ENCODE measurements at places on chromosomes 4 and X.

DNA sequence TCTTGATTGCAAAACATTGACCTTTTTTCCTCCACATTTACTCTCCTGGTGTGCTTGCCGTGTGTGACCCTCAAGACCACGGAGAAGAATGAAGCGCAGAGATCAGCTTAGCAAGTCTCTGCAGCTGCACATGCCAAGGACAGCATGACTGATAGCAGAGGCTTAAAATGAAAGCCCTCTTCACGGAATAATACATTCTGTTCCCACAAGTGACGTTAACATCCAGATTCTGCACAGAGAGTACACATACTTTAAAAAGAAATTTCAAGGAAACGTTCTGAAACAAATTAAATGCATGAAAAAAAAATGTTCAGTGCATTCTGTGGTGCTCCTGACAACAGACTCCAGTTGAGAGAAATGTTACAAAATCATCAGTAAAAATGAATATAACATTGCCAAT, 60.9 kb downstream of the SLC7A11 start:
- DNase-seq, result peak; percentile 65

DNA sequence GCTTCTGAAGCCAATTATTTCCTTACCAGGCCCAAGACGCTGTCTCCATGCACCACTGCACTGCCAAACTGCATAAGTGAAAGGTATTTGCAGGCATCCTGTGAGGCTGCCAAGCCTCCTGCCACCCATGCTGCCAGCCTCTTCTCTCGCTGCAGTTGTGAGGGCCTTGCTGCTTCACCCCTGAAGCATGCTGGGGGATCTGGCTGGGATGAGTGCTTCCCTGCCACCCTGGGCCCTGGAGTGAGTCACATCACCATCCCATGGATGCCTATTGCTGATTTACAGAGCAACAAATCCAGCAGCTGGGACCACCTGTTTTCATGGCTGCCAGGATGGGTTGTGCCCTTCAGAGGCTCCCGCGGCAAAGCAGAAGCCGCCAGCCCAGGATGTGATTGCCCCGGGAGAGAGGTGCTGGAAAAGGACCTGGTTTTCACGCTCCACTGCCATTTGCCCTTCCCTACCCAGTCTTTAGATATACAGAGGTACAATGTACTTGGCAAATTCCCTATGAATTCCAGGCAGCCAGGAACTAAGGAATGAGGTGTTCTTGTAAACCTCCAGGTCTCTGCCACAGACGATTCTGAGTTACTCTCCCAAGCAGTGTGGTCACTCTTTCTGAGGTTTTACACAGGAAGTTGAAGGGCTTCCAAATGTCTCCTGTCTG, 41.5 kb upstream of the PTCHD1 start:
- no peak for DNase-seq

DNA sequence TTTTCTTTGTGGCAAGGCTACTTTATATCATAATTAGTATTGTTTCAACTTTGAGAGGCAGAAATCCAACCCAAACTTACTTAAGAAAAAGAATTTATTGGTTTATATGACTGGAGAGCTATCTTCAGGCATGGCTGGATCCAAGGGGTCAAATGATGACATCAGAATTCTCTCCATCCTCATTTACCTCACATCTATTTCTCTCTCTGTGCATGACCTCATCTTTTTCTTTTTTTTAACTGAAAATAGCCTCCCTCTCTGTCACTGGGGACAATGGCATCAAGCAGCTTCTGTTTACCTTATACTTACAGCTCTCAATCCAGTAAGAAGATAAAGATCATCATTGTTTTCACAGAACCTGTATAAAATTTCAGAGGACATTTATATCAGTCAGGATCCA, 12.0 kb upstream of the EXOC1L start:
- DNase-seq, result no peak

- DNase-seq, result no peak
Measured at GRCh38 chr4:184664445-184665210, 15.1 kb downstream of the PRIMPOL start.

GRCh38 chrX:117992192-117992723, 124.4 kb downstream of the KLHL13 start:
- DNase-seq, result no peak

DNA sequence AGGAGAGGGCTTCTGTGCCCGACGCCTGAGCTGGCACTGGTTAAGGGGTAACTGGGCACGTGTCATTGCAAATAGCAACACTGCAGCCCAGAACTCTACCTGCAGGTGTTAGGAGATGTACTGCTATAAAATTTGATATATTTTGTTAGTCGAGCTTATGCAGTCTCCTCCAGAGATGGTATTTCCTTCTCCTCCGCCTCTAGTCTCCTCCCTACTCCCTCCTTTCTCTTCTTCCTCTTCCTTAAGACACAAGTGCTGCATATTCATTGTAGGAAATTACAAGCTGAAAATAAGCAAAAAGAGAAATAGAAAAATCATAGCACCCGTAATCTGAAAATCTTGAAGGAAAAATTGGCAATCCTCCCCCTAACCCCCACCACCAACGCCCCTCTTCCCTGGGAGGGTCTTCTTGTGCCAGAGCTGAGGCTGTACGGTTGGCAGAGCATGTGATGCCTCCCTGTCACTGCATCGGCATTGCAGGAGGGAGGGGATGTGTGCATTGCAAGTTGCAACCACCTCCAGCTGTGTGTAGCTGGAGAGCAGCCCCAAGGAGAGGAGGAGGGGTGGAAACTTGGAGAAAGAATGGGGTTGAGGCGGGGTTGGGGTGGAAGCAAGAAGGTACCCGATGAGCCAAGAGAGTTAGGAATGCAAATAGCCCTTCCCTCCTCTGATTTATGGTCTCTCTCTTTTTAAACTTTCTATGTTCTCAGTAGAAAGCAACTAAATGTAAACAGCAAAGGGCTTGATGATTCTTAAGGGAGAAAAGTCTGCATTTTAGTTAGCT, 48.3 kb upstream of the MND1 start:
- DNase-seq, result peak; percentile 73

Measured in hepatocyte (in vitro differentiated cells).